GM23248 (cell line): ENCODE measurements at places on chromosomes 16 and 17. TPM values are rescaled to one million over a fixed set of nuclear protein-coding genes. Genes with fewer than 3 reads are reported as not detected.

GRCh38 chr17:64323774-64324173, 60.7 kb upstream of the TEX2 start:
- no peak for DNase-seq

DNA sequence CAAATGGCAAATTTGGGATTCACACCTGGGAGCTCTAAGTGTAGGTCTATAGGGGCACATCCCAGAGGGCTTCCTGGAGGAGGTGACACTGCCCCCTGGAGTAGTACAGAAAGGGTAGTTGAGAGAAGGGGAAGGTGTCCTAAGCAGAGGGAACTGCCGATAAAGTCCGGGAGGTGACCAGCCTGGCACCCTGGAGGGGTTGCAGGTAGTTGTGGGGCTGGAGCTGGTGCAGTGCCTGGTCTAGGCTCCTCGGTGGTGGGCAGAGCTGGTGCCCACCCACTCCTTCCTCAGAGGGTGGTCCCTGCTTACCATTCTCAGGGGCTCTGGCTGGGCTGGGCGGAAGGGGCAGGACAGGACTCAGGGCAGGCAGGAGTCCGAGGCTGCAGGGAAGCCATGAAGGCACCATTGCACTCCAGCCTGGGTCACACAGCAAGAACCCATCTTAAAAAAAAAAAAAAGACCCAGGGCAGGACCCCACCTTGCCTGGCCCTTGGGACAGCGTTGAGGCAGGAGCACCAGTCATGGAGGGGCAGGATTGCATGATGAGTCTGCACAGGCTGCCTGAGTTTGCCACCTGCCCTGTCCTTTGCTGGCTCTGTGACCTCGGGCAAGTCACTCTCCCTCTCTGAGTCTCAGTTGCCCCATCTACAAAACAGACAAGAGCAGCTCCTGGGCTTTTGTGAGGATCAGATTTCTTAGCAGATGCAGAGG, 43.8 kb downstream of the LAT start:
- DNase-seq: no peak

The MYH1 gene
- under 0.01 and 0.11 TPM in 2 replicates for total RNA-seq

The CYGB gene
- 6.3 and 8.3 TPM in 2 replicates for total RNA-seq

The KRT33B gene
- total RNA-seq: 0.25 and 0.76 TPM in 2 replicates
